ENCODE measurements at places on chromosomes 5 and 9. TPM values are rescaled to one million over a fixed set of nuclear protein-coding genes. Genes with fewer than 3 reads are reported as not detected.

DNA sequence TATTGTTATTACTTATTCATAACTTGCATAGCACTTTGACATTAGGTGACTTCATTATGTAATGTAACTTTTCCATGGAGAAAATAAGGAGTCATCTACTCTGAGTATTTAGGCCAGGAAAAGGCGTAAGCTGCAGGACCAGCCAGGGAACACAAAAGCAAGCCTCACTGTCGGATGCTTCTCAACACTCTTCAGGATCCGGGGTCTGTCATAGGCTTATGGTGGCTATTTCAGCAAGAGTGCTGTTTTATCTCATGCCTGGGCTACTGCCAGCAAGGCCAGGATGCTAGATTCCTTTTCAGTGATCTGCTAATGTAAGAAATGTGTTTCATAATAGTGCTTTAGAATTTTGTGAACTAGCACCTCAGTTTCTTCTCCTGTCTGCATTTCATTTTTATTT is 162.4 kb downstream of the CHSY3 start:
- DNase-seq = no peak

Gene RGS7BP
- not detected for total RNA-seq

Gene CDH9
- not detected for total RNA-seq

Gene SPAG8
- total RNA-seq = 1.7 TPM

- no peak for DNase-seq
Observed at GRCh38 chr5:68778484-68778883, 315.3 kb upstream of the SLC30A5 start.

DNA sequence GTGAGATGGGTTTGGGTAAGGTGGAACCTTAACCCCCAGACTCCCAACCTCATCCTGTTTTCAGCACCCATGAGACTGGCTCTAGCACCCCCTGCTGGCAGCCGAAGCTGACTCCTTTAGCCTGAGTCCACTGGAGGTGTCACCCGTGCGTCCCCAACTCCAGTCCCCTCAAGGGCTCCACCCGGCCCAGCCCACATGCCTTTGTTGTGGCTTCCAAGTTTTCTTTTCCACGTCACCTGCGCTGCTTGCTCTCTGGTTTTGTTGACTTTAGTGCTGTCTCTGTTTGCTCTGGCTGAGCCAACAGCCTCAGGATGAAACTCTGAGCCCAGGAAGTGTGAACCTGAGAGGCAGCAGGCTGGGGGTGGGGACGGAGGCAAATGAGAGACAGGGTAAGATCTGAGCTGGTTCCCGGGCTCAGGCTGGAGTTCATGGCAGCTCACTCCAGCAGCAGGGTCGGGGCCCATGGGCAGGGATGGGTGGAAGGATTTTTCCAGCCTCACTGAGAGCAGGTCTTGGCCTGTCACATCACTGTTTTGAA is 13.2 kb upstream of the AQP7 start:
- peak; percentile 97 for DNase-seq

DNA sequence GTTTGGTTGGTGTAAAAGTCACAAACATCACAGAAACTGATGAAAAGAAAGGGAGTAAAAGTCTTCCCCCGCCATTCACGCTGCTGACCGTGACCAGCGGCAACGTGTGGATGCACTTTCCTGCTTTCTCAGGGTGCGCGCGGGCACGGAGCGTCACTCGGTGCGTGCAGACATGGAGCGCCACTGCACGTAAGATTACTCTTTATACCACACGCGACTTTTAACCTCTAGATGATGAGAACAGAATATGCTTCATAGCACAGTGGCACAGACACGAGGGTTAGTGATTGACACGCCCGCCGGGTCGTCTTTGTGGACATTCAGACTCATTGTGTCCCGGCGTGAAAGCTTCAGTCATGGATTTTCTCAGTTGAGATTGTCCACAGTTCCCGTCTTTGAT is 15.7 kb downstream of the CEP72 start:
- DNase-seq = no peak

DNA sequence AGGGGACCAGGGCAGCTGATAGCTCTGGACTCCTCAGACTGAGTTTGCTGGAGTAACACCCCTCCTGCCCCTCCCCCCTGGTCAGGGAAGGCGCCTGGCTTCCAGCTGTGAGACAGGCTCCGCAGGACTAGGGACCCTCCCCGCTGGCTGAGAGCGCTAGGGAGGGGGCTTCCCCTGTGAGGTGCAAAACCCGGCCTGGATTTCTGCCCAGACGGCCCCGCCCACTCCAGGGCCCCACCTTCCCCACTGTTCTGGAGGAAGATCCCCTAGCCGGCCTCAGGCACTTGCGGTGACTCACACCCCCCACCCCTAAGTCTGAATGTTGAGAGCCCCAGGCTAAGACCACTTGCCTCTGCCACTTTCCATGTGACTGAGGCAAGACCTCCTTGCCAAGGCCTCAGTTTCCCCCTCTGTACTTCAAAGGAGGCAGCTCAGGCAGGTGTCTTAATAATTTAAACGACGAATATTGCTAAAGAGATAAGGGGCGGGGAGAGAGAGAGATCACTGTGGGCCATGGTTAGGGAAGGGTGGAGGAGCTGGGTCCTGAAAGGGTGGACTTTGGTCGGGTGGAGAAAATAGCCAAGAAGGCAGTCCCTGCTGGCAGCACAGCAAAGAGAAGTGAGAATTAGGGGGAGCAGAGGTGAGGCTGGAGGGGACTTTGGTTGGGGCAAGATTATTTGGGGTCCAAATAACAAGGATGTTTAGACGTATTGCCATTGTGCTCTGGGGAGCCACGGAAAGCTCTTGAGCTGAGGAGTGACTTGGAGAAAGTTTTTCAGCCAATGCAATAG is 1.0 kb upstream of the DAB2IP start:
- DNase-seq = peak; percentile 73

Gene PCDHA3
- total RNA-seq = not detected

DNA sequence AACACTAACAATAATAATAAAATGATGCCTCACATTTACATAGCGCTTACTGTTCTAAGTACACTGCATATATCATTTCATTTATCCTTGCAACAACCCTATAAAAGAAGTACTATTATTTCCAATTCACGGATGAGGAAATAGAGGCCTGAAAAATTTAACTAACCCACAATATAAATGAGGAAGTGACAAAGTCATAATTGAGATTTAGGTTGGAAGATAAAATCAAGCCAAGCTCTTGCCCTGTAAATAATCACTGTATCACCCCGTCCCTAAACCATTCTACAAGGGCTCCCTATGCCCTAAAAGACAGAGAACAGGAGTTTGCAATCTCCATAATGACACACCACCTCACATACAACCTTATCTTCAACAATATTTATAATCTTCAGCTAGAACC is 49.6 kb downstream of the STRBP start:
- no peak for DNase-seq

DNA sequence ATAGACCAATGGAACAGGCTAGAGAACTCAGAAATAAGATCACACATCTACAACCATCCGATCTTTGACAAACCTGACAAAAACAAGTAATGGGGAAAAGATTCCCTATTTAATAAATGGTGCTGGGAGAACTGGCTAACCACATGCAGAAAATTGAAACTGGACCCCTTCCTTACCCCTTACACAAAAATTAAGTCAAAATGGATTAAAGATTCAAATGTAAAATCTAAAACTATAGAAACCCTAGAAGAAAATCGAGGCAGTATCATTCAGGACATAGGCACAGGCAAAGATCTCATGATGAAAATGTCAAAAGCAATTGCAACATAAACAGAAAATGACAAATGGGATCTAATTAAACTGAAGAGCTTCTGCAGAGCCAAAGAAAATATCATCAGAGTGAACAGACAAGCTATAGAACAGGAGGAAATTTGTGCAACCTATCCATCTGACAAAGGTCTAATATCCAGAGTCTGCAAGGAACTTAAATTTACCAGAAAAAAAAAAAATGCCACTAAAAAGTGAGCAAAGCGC is 43.8 kb downstream of the MRPS27 start:
- no peak for DNase-seq

DNA sequence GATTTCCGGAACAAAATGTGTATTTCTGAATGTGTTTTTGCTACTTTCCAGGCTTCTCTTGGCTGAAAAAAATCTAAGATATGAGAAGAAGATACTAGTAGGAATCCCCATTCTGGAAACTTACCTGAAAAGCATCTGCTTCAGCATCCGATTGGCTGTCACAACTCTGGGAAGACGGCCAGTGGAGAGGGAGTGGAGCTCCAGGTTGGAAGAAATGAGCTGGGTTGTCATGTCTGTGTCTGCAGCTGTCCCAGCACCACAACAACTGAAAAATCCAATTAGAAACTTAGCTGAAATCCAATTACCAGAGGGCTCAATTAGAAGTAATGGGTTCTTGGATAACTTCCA is 3.0 kb downstream of the PSMB7 start:
- no peak for DNase-seq

GRCh38 chr9:104903609-104904008 is 24.3 kb downstream of the ABCA1 start:
- DNase-seq = no peak

- no peak for DNase-seq
Observed at GRCh38 chr5:151110992-151111391, 30.2 kb upstream of the TNIP1 start.

- no peak for DNase-seq
Observed at GRCh38 chr5:171367424-171368370, 20.0 kb upstream of the NPM1 start.

Gene GPX3
- total RNA-seq = not detected

Gene DRD1
- total RNA-seq = not detected

- no peak for DNase-seq
Observed at GRCh38 chr9:133051966-133052539, 9.7 kb upstream of the CEL start.

- peak; percentile 32 for DNase-seq
Observed at GRCh38 chr5:104062621-104063377, 500.2 kb upstream of the NUDT12 start.

Gene ACER2
- 1.5 TPM for total RNA-seq

DNA sequence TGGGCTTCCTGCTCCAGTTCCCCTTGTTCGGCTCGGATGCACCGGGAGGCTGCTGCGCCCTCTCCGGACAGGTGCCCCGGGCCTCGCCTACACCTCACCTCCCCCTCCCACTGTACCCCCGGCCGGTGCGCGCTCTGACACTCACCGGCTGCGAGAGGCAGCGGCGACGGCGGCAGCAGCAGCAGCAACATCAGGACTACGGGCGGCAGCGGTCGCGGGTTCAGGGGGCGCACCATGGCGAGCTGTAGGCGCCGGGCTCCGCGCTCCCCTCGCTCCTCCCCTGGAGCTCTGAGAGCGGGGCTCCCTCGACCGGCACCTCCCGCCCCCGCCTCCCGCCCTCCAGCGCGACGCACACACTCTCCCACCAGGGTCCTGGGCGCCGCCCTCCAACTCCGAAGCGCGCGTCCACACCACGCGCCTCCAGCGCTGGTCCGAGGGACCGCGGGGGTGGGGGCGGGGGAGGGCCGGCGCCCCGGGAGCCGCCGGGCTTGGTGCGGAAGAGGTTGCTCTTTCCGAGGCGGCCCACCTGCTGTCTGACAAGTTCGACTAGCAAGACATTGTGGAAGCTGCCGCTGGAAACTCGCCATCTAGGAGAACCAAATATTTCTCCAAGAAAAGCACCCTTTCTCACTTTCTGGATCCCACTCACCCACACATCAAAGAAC is at the start of gene GFRA3:
Gene GFRA3 (minus strand): TSS at position 433 of the 665 bp plus-strand sequence. CDS start 197 bp downstream, at position 236.
- DNase-seq = peak; percentile 32

DNA sequence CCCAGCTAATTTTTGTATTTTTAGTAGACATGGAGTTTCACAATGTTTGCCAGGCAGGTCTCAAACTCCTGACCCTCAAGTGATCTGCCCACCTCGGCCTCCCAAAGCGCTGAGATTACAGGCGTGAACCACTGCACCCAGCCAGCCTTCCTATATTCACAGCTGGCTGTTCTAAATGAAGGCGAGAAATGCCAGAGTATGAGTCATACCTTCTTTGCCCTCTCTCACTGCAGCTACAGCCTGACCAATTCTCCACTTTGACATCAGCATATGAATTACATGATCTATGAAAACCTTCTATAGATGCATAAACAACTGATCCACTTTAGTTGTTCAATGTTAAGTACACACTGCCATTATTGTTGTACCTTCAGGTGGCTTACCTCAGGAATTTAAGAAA is 14.5 kb downstream of the APTX start:
- no peak for DNase-seq

DNA sequence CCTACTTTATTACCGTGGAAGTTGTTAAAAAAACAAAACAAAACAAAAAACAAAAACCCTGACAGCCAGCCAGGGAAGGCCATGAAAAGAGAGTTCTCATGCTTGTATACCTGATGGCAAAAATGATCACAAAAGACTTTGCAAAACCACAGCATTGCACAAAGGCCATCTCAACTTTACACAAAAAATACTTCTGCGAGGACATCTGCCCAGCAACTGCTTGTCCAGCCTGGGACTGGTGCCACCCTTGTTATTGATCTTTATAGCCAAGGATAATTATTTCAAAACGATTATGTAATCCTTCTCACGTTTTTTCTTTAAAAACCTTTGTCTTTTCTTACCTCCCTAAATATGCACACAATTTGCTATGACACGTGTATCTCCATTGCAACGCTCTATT is 42.2 kb upstream of the SLC28A3 start:
- DNase-seq = no peak

- no peak for DNase-seq
Observed at GRCh38 chr5:115151208-115151805, 18.4 kb downstream of the TRIM36 start.

DNA sequence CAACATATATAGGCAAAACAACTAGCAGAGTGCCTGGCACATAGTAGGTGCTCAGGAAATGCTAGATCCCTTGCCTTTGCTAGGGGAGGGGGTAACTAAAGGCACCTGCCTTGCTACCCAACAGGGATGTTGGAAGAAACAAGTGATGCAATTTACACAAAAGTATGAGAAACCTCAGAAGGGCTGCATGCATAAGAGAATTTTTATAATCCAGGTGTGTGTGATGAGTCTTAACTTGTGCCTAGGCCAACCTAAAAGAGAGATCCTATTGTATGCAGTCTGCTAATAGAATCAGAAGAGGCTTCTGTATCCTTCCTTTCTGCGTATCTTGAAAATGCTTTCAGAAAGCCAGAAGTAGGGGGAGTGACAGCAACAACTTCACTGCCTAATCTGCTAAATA is 135.9 kb downstream of the SLIT3 start:
- DNase-seq = no peak

- no peak for DNase-seq
Observed at GRCh38 chr5:6734243-6734700, 21.0 kb downstream of the TENT4A start.

DNA sequence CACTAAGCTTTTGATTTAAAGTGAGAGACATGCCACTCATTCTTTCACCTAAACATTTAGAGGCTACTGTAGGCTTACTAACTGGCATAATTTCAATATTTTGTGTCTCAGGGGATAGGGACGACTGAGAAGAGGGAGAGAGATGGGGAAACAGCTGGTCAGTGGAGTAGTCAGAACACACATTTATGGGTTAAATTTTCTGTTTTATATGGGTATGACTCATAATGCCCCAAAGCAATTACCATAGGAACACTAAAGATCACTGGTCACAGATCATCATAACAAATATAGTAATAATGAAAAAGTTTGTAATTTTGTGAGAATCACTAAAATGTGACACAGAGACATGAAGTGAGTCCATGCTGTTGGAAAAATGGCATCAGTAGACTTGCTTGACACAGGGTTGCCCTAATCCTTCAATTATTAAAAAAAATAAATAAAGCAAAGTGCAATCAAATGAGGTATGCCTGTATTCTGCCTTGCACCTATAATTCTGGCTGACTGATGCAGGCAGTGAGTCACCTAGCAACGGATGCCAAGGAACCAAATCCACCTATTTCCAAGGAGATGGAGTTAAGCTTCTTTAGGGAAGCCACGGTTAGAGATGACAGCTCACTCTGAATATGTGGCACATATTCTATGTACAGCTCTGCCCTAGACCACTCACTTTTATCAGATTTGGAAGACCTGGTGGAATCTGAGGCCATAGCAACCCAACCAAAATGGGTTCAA is 166.1 kb downstream of the MARCHF11 start:
- no peak for DNase-seq

GRCh38 chr5:173572431-173573125 is 43.9 kb downstream of the BOD1 start:
- no peak for DNase-seq

Data from activated CD4-positive, alpha-beta T cell treated with anti-CD3 and anti-CD28 coated beads for 36 hours (primary cell).